ENCODE measurements at places on chromosomes 2 and 18.

- no peak for DNase-seq
Observed at GRCh38 chr2:61439241-61440002, 31.5 kb downstream of the USP34 start.

GRCh38 chr2:23912054-23912453 is 14.9 kb downstream of the ATAD2B start:
- DNase-seq: no peak

GRCh38 chr2:8189316-8189715 is 492.5 kb upstream of the ID2 start:
- no peak for DNase-seq

DNA sequence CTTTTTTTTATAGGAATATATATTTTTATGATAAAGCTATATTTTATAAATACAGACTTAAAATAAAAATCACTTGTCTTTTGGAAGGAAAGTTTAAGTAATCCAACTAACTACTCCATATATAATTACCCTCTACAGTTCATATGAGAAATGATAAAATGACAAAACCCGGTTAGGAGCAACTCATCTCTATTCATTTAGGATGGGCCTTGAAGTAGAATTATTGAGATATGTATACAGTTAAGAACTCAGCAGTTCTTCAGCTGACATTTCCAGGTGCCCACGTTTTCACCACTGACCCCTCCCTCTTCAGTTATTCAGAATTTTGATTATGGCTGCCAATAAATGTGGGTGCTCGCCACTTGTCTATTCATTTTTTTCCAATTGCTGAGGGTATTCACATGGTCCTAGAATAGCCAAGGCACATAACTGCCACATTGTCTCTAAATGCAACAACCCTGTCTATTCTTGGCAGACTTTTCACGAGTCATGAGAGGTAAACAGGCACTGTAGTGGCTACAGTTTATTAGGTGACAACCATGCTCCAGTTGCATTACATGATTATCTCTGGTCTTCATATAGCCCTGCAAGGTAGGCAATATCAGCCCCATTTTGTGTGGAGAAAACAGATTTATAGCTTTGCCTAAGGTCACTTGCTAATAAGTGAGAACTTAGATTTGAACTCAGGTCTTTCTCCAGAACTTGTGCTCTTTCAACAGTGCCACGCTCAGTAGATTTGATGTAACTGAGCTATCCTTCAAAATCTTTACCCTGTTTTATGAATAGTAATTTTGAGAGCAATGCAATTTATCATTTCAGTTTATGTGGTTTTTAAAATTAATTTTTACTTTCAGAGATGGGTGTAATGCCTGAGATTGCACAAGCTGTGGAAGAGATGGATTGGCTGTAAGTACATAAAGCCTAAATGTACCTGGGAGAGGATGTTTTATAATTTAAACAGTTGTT is 2.9 kb downstream of the DDX1 start:
- DNase-seq: no peak

DNA sequence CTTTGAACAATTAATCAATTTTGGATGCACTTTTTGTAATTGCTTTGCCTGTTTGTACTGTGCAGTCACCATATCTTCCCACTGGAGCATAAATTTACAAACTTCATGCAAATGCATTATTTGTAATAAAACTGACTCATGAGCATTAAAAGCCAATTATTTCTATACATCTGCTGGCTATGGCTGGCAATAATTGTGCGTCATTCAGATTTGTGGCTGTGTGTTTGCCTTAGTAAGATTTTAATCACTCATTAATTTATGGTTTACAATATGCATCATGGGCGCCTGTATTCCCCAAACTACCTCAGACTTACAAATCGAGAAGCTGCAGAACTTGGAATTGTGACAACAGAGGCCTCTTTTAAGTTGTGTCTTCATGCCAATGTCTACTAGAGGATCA is 132.4 kb upstream of the TRIB2 start:
- DNase-seq: no peak

- no peak for DNase-seq
Observed at GRCh38 chr2:233270366-233270765, 18.9 kb downstream of the ATG16L1 start.

DNA sequence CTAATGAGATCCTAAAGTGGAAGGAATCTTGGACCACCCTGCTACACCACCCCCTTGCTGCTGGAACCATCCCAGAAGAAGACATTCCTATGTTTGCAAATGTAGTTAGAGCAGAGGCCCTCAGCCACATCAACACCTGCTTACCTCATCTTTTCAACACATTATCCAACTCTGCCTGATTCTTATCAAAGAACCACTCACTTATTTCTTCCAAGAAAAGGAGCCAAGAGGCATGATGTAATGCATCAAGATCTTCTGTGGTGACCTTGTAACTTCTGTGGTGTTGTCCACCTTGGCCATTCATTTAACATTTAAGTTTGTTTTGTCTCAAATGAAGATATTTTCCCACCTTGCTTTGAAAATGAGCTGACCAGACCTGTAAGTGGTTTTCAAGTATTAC is 338.1 kb downstream of the CTNNA2 start:
- no peak for DNase-seq

DNA sequence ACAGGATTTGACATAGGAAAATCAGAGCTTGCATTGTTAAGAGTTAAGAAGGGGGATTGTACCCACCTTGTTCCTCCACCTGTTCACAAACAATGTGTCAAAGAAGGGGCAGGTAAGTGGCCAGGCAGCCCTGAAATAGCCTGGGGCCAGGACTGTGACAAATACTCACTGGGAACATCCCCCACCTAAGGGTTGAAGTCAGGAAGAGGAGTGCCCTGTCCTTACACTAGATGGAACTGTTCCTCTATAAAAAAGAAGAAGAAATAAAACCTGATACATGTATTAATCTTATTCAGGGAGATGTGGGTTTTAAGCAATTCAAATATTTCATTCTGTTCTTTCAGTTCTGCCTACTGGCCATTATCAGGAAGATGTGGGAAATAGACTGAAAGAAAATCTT is 41.9 kb downstream of the TACR1 start:
- no peak for DNase-seq

DNA sequence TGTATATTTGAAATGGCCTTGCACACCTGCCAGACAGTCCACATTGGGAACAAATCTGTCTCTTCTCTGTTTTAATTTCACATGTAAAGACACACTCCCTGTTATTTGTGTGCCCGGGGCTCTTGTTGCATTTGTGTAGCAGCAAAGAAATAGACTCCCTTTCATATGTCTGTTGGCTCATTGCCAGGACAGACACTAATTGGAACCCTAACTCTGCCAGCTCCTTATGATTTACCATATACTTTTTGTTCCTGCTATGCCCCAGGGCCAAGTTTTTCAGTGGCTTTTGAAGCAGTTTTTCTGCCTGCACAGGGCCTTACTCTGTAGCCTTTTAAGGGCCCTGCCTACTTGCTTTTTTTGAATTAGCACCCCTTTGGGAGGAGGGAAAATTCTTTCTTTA is 396.9 kb downstream of the DLGAP1 start:
- DNase-seq: no peak

DNA sequence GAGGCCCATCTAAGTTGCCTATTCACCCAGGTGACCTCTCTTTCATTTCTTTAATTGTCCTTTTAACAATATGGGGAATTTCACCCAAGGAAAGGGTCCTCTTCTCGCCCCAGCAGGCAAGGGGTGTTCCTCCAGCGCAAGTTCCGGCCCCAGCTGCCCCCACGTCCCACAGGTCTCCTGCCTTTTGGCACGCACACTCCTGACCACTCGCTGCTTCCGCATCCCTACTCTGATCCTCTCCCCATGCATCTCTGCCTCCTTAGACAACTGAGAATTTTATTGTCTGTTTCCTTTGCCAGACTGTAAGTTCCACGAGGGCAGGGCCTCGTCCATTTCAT is 684 bp upstream of the ARPC2 start:
- DNase-seq: no peak

DNA sequence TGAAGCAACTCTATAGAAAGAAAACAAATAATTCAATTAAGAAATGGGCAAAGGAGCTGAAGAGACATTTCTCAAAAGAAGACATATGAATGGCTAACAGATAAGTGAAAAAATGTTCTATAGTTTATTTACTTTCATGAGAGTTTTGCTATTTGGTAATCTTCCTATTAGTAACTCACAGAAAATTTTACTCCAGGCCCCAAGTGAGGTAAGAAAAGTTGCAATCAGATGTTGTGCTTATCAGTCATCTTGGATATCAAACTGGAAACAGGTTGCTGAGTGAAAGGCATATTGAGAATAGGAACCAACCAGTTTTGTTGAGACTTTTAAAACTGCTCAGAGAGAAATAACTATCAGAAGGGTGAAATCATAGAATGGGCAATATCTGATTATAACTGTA is 1179.0 kb upstream of the ACVR2A start:
- DNase-seq: no peak

- DNase-seq: no peak
Observed at GRCh38 chr2:64296695-64297346, 152.6 kb upstream of the PELI1 start.

GRCh38 chr2:223811757-223812156 is 25.6 kb downstream of the AP1S3 start:
- no peak for DNase-seq

GRCh38 chr2:122063716-122064115 is 308.3 kb downstream of the TSN start:
- no peak for DNase-seq

GRCh38 chr2:178962805-178963433 is 87.0 kb downstream of the CCDC141 start:
- DNase-seq: no peak

GRCh38 chr18:5520464-5520863 is 23.3 kb downstream of the EPB41L3 start:
- no peak for DNase-seq

GRCh38 chr2:122758967-122759366 is 1003.5 kb downstream of the TSN start:
- no peak for DNase-seq

DNA sequence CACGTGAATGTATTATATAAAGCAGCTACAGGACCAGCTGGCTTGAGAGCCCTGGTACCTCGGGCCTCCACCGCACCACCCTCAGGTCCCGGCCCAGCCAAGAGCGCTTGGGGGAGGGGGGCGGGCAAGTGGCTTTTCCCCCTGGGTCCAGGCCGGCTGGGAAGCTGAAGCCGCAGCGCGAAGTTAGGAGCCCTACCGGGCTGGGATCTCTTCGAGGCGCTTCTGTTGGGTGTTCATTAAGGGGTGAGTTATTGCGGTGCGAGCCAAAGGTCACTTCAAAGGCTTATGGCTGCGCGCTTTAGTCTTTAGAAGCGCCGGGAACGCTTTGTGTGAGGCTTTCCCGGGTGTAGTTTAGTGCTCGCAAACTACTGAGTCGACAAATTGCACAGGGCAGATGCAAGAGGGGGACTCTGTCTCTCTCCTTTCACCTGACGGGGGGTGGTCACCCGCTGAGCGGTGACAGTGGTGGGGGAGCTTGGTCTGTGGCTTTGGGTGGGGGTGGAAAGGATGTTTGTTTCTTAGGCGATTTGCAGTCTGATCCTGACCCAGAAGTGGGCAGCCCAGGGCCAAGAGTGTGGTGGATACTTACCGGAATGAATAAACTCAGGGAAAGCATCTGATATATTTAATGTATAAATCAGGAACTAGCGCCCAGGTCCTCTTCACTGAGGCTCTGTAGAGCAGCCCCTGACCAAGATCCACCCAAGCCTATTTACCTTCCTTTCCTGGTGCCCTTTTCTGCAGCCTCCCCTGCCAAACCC is 6.0 kb downstream of the HOXD3 start:
- DNase-seq: no peak

GRCh38 chr2:174553811-174554493 is 43.7 kb downstream of the WIPF1 start:
- DNase-seq: no peak

DNA sequence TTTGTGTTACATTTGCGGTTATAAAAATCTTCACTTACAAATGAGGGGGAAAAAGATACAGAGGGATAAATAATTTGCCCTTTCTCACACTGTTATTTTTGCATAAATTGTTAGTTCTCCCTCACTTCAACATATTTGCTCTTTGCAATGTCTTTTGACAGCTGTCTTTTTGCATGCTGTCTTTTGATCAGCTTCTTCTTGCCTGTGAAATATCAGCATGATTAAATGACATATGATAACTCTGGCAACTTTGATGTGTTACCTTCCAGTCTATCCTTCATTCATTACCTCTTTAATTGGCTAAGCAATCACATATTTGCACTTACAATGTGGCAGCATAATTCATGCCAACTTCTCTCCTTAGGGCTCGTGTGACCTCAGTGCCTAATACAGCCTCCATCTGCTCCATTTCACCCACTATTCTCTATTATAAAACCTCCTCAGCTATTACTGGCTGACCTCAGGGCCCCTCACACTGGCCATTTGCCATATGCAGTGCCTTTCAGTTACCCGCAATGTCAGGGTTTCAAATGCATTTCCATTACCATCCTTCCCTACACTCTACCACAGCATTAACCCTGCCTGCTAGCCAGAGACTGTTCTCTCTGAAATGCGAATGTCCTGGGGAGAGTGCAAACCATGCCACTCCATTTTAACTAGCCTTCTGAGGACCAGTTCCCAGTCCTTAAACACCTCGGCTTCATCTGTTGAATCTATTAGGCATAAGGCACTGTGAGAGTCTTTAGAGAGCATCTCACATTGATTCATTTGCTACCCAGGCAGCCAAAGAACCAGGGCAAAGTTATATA is 1056.6 kb upstream of the CHAC2 start:
- no peak for DNase-seq

- no peak for DNase-seq
Observed at GRCh38 chr18:9826685-9827084, 59.1 kb upstream of the TXNDC2 start.

DNA sequence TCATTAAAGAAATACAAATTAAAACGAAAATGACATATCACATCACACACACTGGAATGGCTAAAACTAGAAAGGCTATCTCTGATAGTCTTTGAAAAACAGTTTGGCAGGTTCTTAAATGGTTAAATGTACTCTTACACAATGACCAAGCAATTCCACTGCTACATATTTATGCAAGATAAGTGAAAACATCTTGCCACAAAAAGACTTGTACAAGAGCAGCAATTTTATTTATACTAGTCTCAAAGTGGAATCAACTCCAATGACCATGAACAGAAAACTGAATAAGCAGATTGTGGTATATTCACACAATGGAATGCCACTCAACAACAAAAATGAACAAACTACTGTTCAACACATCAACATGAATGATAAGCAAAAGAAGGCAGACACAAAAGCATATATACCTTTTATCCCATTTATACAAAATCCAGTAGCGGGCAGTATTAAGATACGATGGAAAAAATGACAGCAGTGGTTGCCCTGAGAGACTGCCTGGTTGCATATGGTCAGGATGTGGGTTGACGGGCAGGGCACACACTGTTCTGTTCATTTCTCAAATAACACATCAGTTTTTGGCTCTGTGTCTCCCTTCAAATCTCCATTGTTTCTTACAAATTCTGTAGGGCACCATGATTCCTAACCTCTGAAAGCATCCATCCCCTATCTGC is 25.4 kb downstream of the SP100 start:
- no peak for DNase-seq

GRCh38 chr2:136183097-136183496 is 65.1 kb upstream of the CXCR4 start:
- DNase-seq: no peak

DNA sequence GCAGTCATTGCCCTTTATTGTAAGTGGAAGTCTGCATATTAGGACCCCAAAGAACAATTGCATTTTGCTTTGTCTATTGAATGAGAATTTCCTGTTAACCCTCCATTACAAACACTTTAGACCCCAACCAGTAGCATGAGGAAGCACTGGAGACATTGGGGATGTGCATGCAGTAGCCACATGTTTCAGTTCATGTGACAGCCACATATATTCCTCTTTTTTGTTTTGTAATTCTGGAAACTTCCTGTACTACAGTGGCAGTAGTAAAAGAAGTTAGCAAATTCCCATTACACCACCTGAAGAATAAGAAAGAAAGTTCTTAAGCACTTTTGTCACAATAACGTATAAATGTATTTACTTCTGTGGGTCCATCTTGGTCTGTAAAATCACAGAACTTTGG is 281.1 kb upstream of the SLC14A2 start:
- DNase-seq: no peak
